Left hindlimb (tissue), 1 donor: ENCODE measurements at places on chromosomes 12 and 14.

GRCh38 chr14:53613404-53614253 is 343.0 kb downstream of the BMP4 start:
- DNase-seq: no peak

GRCh38 chr14:70995671-70996070 is 88.4 kb downstream of the PCNX1 start:
- DNase-seq: no peak

GRCh38 chr14:51581017-51581881 is 70.5 kb upstream of the FRMD6 start:
- no peak for DNase-seq

GRCh38 chr12:1122786-1123185 is 131.8 kb downstream of the ERC1 start:
- DNase-seq: no peak

GRCh38 chr14:19743256-19743655 is at the start of gene OR4Q3:
Gene OR4Q3 (plus strand): TSS chr14:19743571.
- DNase-seq: no peak

DNA sequence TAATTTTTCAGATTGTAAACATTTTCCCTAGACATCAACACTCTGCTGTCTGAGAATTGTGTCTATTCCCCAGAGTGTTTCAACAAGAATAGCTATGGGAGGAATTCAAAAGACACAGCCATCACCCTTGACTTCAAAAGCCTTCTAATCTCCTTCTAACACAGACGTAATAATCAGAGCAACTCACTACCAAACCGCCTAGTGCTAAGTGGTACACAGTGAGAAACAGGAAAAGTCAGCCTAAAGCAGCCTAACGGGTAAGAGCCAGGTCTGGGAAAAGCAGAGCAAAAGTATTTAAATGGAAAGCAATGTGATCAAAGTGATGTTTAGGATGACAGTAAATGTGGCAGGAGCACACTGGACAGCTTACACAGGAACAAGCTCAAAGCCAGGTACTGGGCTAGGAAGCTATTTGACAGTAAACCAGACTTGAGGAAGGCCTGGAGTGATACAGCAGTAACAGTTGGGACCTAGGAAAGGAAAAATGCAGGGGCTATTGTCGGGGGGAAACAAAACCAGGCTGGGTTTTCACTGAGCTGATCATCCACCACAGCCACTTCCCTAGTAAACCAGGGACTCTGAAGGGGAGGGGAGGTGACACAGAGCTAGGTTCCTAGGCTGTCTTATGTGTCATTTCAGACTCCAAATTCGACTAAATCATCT is 29.4 kb downstream of the CORO1C start:
- DNase-seq: no peak

GRCh38 chr12:27826076-27826475 is 46.0 kb upstream of the MANSC4 start:
- DNase-seq: no peak

DNA sequence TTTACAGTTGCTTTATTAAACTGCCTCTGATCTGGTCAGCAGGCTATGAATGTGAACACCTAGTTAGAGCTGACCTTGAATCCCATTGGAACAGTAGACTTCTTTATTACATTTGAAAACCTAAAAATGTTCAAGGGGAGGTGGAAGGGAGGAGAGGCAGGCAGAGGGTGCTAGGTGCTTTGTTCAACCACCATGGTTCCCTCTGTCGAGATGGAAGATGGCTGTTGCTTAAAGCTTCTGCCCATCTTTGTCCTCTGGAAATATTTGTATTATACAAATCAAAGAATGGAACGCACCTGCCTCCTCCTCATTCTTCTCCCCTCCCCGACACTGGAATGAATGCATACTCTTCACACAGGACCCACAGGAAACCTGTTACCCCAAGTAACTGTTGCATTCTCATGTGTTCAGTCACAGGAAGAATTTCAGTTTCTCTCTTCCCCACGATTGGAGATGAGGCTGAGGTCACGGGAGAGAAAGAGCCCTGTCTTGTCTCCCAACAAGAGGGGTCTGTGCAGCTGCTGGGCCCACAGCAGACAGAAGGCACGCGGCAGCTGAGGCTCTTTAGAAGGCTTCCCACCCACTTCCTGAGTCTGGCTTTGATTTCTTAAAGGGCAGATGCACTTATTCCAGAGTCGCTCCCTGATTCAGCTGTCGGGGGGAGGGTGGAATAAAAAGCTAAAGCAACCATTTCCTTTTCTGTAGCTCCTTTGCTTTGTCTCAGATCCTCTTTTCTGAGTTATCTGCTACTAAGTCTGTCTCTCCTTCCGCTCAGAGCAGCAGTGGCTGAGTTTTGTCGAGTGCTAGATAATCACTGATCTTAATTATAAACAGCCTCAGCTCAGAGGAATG is 217.9 kb upstream of the BTG1 start:
- DNase-seq: peak; percentile 79

DNA sequence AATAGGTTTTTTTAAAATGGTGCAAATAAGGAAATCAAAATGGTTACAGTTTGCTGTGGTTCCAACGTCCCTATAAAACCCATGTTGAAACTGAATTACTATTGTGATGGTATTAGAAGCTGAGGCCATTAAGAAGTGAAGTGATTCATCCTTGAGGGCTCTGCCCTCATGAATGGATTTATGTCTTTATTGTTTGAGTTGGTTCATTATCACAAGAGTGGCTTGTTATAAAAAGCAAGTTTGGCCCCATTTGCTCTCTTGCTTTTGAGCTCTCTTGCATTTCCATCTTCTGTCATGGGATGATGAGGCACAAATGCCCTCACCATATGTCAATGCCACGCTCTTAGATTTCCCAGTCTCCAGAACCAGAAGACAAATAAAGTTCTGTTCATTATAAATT is 62.3 kb downstream of the PRKD1 start:
- DNase-seq: no peak

GRCh38 chr14:65453807-65454480 is 41.4 kb downstream of the FUT8 start:
- DNase-seq: no peak

GRCh38 chr12:108442067-108442466 is 73.0 kb upstream of the FICD start:
- no peak for DNase-seq
